ENCODE measurements at places on chromosomes 6 and 20.

DNA sequence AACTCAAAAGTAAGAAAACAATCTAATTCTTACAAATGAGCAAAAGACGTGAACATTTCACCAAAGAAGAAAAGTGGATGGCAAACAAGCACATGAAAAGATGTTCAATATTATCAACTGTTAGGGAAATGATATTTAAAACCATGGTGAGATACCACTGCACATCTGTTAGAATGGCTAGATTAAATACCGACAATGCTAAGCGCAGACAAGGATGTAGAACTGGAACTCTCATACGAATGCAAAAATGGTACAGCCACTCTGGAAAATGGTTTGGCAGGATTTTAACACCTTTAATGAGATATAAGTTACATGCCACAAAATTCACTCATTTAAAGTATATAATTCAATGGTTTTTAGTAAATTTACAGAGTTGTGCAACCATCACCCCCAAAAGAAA, 44.6 kb upstream of the NFATC2 start:
- DNase-seq, result no peak

- no peak for DNase-seq
Measured at GRCh38 chr20:62087227-62087626, 21.5 kb upstream of the TAF4 start.

DNA sequence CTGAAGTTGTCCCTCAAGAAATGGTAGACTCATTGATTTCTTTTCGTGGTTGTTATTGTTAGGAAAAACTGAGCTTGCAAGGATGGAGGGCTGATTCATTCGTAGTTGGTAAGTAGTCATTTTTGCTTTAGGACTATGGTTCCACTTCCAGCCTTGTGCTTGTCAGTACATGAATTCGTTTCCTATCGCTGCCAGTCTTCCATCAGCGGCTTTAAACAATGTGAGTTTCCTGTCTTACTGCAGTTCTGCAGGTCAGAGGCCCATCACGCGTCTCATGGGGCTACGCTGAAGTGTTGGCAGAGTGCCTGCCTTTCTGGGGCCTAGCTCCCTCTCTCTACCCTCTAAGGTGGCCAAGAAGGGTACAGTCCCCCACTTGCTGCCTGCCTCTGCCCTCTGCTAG, 11.4 kb upstream of the MDFI start:
- no peak for DNase-seq

- no peak for DNase-seq
Measured at GRCh38 chr6:43891072-43891870, 121.3 kb downstream of the VEGFA start.

- no peak for DNase-seq
Measured at GRCh38 chr20:24999568-24999967, 7.0 kb upstream of the APMAP start.

DNA sequence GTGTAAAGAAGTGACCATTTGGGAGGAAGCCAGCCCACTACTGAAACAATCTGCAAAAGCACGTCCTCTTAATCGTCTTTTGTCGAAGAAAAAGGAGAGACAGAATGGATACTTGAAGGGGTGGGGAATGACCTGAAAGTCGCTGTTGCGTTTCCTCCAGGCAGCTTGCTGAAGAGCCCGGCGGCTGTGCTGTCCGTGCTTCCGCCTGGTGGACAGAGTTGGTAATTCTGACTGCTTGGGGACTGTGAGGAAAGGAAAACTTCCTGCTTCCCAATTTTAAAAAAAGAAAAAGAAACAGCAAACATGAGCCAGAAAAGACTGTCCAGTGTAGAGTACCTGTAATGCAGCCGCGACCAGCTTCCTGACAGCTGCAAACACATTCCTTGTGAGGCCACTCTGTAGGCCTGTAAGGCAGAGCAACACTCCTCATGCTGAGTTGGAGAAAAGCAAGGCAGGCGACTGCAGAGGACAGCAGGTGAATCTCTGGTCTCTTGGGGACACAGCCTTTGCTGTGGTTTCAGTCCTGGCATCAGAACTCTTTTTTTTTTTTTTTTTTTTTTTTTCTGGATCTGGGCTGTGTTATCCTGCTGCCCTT, 251.1 kb upstream of the TBX18 start:
- no peak for DNase-seq

GRCh38 chr6:133945158-133945557, 7.9 kb upstream of the TBPL1 start:
- no peak for DNase-seq

DNA sequence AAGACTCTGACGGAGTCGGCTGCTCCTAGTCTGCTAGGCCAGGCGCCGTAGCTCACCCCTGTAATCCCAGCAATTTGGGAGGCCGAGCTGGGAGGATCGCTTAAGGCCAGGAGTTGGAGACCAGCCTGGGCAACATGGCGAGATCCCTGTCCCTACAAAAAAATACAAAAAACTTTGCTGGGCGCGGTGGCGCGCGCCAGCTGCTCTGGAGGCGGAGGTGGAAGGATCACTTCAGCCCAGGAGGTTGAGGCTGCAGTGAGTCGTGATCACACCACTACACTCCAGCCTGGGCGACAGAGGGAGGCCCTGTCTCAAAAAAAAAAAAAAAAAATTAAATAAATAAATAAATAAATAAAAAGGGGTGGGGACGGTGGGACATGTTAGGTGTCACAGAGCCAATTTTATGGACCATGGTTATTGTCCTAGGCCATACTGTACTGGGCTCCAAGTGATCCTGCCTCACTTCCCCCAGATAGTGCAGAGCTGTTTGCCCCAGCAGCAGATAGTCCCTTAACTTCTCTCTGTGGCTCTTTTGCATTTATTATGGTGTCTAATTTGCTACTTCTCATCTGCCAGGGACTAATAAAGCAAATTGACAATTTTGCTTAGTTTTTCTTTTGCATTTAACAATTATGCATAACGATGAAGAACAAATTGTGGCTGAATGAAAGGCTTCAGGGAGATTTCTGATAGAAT, 5.2 kb downstream of the PI16 start:
- no peak for DNase-seq

- no peak for DNase-seq
Measured at GRCh38 chr6:159879856-159880255, 10.9 kb upstream of the MAS1 start.

DNA sequence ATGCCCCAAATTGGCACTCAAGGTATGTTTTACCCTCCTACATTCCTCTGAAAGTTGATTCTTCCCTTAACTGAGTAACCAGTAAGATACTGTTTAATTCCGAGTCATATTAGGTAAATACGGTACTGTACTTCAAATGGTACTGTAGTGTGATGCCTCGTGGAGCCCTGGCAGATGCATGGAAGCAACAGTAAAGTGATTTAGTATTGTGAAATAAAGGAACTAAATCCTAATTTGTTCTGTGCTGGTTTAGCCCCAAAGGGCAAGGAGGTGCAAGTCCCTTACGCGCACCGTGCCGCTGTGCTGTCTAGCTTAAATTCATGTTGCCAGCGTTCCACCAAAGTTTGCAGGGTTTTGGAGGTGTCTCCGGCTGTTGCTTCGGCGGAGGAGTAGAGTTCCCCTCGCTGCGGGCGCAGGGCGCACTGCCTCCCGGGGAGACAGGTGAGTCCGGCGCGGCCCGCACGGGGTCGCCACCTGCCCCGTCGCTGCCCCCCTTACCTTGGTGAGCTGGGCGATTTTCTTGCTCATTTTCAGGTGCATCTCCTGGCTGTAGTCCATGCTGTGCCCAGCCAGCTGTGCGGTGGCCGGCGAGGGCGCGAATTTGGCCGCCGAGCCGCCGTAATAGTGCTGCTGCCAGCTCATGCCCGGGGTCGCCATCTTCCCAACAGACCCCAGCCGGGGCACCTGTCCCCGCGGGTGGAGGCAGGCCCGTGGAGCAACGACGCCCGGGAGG, 655 bp downstream of the FAM184A start:
- peak; percentile 17 for DNase-seq

- no peak for DNase-seq
Measured at GRCh38 chr6:123430970-123431369, 205.8 kb downstream of the TRDN start.

DNA sequence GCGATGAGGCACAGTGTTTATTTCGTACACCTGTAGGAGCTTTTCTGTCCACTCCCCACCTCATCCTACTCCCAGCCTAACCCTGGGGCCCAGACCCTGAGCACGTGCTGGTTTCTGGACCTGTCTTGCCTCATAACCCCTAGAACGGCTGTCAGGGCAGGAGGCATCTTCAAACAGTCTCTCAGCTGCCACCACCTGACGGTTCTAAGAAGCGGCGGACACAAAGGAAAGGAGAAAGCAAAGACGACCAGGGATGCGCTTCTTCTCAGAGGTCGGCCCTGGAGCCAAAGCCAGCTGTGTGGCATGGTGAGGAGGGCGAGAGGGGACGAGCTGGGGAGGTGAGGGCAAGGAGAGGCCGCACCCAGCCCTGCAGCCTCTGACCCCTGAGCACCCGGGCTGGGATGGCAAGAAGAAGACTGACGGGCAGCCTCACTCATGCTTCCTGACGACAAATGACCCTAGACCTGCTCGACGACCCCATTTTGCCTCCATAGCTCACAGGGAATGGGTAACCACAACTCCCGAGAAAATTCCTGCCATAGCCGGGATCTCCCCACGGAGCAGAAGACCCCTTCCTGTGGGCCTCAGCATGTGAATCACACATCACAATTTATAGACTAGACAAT, 62.1 kb downstream of the WDR27 start:
- DNase-seq, result no peak

DNA sequence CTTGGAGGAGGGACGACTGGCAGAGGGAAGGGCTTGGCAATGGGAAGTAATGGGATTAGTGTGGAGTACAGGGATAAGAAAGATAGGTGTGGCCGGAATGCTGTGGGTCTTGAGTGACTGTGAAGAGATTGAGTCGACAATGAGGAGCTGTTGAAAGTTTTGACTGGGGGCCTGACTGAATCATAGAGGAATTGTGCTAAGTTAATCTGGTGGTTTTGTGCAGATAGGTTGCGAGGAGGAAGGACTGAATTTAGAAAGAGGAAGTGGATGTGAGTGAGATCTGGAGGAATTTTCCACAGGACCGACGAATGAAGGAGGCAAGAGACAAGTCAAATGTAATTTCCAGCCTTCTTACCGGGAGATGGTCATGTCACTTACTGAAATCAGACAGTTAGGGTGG, 143.9 kb upstream of the RALGAPA2 start:
- no peak for DNase-seq

- no peak for DNase-seq
Measured at GRCh38 chr6:105790635-105791034, 295.5 kb upstream of the PRDM1 start.

- no peak for DNase-seq
Measured at GRCh38 chr20:1621316-1621715, 1.5 kb upstream of the SIRPB1 start.

- DNase-seq, result no peak
Measured at GRCh38 chr6:31246051-31246521, 25.8 kb downstream of the HLA-C start.

DNA sequence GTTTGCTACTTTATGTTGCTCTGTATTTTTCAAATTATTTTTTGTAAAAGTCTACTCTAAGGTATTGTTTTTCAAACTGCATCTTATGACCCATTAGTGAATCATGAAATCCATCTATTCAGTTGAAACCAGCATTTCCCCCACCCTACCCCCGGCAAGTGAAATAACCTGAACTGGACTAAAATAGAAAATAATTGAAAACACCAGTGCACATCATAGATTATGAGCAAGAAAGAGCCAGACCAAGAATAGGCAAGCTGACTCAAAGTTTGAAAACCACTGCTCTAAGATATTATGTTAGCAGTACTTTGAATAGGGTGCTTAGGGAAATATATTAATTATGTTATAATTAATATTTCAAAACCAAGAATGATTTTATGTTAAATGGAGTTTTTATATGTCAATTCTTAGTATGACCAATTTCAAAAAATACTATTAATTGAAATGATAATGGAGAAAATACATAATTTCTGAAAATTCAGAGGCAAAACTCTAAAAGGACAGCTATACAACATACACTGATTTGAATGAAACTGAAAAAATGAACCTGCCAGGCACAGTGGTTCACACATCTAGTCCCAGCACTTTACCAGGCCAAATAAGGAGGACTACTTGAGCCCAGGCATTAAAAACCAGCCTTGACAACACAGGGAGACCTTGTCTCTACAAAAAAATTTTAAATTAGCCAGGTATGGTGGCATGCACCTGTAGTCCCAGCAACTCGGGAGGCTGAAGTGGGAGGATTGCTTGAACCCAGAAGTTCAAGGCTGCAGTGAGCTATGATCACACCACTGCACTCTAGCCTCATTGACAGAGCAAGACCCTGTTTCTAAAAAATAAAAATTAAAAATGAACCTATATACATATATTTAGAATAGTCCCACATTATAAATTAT, 112.0 kb downstream of the CDK19 start:
- no peak for DNase-seq

DNA sequence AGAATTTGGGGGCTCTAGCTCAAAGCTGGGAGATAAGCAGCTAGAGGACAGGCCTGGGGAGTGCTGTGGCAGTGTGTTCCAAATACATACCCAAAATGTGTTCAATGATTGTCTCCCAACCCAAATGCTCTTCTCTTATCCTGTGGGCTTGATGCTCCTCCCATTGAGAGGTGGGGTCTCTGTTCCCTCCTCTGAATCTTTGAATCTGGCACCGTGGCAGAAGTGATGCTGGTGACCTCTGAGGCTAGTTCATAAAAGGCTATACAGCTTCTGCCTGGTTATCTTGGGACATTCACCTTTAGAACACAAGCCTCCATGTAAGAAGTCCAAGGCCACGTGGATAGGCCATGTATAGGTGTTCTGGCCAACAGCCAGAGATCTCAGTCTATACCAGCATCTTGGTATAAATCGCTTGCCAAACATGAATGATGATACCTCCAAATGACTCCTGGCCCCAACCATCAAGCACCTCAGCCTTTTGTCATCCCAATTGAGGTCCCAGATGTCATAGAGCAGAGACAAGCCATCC, 15.9 kb upstream of the MYBL2 start:
- DNase-seq, result no peak

GRCh38 chr6:88561034-88561953, 395.1 kb upstream of the CNR1 start:
- DNase-seq, result no peak

DNA sequence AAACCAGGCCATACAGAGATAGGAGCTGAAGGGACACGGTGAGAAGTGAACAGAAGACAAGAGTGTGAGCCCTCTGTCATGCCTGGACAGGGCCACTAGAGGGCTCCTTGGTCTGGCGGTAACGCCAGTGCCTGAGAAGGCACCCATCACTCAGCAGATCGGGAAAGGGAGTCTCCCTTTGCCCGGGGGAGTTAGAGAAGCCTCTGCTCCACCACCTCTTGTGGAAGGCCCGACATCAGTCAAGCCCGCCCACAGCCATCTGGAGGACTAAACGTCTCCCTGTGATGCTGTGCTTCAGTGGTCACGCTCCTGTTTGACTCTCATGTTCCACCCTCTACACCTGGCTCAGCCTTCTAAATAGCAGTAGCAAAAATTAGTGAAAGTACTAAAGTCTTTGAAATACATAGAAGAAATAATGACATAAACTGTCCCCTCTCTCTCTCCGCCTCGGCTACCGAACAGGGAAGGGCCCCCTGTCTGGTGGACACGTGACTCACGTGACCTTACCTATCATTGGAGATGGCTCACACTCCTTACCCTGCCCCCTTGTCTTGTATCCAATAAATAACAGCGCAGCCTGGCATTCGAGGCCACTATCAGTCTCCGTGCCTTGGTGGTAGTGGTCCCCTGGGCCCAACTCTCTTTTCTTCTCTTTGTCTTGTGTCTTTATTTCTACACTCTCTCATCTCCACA, 66.7 kb downstream of the RPP21 start:
- DNase-seq, result peak; percentile 51

GRCh38 chr6:11598687-11599086, 61.1 kb downstream of the TMEM170B start:
- DNase-seq, result no peak

GRCh38 chr6:29981211-29981812, 39.0 kb downstream of the HLA-A start:
- DNase-seq, result no peak
